GM12892 (cell line): ENCODE measurements at places on chromosomes 13 and 19.

- DNase-seq = no peak
Observed at GRCh38 chr19:7214324-7215089, 79.7 kb downstream of the INSR start.

DNA sequence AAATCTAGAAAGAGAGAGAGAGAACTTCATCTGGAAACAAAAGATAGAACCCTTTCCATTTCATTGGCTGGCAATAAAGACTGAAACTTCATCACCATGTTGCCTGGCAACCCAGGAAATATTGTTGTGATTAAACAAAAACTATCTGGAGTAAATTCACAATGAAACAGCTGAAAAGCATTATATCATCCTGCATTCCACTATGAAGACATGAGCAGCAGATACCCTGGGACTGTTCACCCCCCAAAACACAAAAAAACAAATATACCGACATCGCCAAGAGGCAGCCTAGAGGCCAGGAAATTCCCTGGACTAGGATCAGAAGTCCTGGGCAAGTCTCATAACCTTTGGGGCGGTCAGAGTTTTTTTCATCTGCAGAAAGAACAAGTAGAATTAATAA lies 158.3 kb downstream of the FOXO1 start:
- DNase-seq = no peak

GRCh38 chr13:112154301-112155060 lies 87.5 kb downstream of the SOX1 start:
- DNase-seq = no peak

DNA sequence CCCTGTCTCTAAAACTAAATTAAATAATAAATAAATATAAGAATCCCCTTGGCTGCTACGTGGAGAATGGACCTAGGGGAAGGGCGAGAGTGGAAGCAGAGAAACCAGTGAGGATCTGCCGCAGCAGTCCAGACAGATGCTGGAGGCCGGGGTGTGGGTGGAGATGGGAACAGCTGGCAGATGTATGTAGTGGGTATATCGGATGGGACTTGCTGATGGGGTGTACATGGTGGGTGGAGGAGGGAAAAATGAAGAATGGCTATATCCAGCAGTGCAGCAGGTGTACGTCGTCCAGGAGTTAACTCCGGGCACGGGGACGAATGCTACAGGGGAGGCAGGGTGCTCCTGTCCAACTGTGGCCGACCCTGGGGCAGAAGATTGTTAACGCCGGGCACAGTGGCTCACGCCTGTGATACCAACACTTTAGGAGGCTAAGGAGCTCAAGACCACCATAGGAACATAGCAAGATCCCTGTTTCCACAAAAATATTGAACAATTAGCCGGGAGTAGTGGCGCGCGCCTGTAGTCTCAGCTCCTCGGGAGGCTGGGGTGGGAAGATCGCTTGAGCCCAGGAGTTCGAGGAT lies 654 bp downstream of the CEP89 start:
- no peak for DNase-seq

- no peak for DNase-seq
Observed at GRCh38 chr13:104936304-104936703, 1599.2 kb downstream of the EFNB2 start.

GRCh38 chr19:34261334-34262109 lies 7.2 kb downstream of the GARRE1 start:
- no peak for DNase-seq

DNA sequence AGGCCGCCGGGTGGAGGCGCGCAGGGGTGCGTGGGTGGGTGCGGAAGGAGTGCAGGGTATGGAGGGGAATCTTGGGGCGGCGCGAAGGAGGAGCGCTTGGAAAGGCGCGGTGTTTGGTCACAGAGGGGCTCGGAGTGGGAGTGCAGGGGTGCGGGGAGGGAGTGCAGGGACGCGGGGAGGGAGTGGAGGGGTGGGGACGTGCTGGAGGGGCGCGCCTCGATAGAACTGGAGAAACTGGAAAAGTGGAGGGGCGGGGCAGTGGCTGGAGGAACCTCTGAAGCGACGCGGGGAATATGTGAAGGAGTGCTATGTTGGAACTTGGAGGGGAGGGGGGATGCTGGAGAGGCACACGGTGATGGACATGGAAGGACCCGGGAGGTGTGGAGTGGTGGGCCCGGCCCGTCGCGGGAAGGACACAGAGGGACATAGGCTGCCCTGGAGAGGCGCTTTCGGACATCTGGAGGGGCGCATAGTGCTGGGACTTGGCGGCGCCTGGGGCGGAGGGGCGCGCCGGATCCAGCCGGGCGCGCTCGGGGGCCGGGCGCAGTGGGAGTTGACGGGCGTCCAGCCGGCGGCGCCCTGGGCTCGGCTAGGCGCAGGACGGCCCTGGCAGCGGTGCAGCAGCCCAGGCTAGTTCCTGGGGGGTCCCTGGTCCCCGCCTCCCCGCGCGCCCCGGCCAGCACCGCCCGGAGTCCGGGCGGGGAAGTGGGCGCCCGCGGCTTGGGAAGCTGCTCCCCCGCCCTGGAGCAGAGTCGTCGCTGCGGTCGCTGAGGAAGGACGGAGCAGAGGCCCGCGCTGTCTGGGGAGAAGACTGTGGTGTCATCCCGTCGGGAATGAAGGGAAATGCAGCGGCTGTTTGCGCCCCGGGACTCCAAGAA lies 20.8 kb upstream of the SGCG start:
- no peak for DNase-seq

DNA sequence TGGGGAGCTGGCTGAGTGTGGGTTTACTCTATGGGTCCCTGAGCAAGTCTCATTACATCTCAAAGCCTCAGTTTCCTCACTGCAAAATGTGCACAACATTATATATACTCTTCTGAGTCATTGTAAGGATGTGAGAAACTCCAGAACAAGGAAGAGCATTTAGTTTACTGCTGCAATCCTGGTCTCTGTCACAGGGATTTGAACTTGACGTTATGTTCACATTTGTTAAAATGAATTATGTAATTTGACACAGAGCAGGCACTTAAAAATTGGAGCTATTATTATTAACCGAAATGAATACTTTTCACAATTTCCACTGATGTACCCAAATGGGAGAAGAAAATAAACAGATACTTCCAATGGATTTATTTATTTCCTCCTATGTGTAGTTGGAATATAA lies 101.0 kb downstream of the STARD13 start:
- DNase-seq = no peak

- no peak for DNase-seq
Observed at GRCh38 chr19:47152632-47153031, 22.0 kb downstream of the SAE1 start.

- no peak for DNase-seq
Observed at GRCh38 chr13:51050021-51050830, 60.8 kb downstream of the C13orf42 start.

DNA sequence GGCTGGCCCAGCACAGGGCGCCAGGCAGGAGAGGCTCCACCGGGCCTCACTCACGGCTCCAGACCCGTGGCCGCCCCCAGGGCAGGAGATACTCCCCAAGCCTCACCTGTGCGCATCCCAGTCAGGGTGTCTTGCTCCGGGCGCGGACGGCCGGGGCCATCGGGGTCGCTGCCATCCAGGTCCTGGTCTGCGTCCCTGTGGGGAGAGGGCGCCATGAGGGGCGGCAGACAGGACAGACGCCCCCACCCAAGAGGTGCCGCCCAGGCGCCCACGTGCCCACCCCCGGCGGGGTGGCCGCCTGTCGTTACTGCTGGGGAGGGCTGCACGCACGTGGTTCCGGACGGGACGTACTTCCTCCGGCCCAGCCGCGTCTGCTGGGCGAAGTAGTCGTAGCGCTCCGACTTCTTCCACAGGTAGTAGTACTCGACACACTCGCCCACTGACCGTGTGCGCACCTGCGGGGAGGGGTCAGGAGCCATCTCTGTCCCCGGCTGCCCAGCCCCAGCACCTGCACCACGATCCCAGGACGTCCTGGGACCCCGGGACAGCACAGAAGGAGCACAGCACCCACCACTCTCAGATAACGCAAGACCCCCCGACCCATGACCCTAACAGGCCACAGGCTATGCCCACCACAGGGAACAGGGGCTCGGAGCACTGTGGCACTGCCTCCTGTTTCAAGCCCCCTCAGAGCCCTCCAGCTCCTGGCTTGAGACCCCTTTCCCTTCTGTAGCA lies 17.4 kb upstream of the PLPP2 start:
- peak; percentile 25 for DNase-seq

GRCh38 chr19:47518139-47518538 lies 3.3 kb upstream of the NAPA start:
- no peak for DNase-seq

- DNase-seq = no peak
Observed at GRCh38 chr19:6596621-6597020, 5.7 kb upstream of the CD70 start.

- no peak for DNase-seq
Observed at GRCh38 chr13:18235756-18236527, 945.7 kb downstream of the TUBA3C start.

DNA sequence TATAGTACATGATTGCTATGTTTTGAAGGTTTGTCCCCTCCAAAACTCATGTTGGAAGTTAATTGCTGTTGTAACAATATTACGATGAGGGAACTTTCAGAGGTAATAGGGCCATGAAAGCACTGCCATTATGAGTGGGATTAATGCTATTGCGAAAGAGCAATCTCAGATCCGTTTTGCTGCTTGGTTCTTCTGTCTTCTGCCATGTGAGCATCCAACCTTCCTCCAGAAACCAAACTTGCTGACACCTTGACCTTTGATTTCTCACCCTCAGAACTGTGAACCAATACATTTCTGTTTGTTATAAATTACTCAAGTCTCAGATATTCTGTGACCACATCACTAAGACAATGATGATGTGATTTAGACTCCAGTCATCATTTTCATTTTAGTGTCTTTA lies 2590.9 kb downstream of the PCDH9 start:
- no peak for DNase-seq

DNA sequence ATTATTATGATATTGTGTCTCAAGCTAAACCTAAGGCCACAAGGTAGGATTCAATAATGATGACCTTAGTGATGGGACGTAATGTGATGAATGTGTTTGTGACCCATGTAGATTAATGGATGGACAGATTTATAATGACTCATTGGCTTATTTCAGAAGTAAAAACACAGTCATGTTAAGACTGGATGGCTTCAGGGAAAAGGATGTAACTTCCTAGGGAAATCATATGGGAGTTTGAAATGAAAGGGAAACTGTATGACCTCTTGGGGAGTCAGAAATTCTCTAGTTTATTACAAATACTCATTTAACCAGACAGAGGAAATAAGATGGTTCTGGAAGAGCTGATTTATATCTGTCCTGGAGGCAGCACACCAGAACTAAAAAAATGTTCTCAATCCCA lies 2.9 kb downstream of the EDNRB start:
- DNase-seq = no peak

GRCh38 chr13:113992276-113993005 lies 18.6 kb upstream of the C13orf46 start:
- DNase-seq = no peak

GRCh38 chr13:40464337-40465014 lies 202.0 kb downstream of the FOXO1 start:
- no peak for DNase-seq

- peak; percentile 75 for DNase-seq
Observed at GRCh38 chr19:16283210-16284061, 41.2 kb upstream of the KLF2 start.

DNA sequence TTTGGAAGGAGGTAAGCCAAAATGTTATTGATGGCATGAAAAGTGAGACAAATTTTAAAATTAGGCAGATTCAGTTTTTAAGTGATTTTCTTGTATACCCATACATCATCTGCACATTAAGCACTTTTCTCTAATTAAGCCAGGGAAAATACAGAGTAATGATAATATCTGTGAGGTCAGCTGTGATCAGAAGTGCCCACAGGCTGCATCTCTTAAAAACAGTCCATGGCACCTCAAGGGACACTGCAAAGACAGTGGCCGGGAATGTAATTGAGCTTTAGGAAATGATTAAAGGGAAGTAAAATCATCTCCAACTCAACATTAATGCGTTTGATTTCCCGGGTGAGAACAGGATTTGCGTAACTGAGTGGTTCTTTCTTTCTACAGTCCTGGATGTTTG lies 2.0 kb downstream of the COL4A1 start:
- DNase-seq = no peak

DNA sequence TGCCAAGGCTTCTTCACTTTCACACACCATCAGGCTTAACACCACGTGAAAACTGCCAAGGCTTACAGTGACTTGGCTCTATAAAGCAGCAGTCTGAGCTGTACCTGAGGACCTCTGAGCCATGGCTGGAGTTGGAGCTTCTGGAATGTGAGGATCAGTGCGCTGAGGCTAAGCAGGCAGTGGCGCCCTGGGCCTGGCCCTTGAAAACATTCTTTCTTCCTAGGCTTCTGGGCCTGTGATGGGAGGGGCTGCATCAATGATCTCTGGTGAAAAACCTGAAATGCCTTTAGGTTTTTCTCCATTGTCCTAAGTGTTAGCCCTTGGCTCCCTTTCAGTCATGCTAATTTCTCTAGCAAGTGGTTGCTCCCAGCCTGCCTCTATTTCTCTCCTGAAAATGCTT lies 192.5 kb upstream of the PCDH20 start:
- DNase-seq = no peak

- DNase-seq = no peak
Observed at GRCh38 chr19:2123682-2124387, 27.1 kb downstream of the IZUMO4 start.

- DNase-seq = no peak
Observed at GRCh38 chr13:89497658-89498057, 1826.5 kb downstream of the SLITRK5 start.

- DNase-seq = no peak
Observed at GRCh38 chr19:46082728-46083050, 41.8 kb downstream of the IGFL3 start.

GRCh38 chr13:20776751-20777150 lies 3.0 kb upstream of the EEF1AKMT1 start:
- DNase-seq = no peak

GRCh38 chr13:99995589-99996380 lies 14.2 kb downstream of the ZIC2 start:
- DNase-seq = no peak

- no peak for DNase-seq
Observed at GRCh38 chr19:3458229-3459088, 21.9 kb downstream of the SMIM24 start.

DNA sequence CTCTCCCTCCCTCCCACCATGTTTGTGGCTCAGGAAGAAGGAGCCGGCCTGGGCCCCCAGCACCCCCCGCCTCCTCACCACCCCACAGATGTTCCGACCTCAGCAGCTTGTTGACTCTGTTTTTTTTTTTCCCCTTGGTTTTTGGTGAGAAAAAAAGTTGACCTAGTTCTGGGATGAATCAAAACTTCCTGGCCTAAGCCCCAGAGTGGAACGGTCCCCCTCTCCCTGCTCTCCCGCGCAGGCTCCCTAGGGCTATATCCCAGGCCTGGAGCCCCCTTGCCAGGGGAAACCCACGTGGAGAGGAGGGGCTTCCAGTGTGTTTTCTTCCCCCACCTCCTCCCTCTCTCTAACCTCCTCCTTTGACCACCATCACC lies 4.0 kb downstream of the COL5A3 start:
- DNase-seq = no peak
